NCI-H69 (cell line): ENCODE measurements at places on chromosomes 12 and 14.

- DNase-seq: no peak
These were observed 597 bp downstream of the SOAT2 start for GRCh38 chr12:53103860-53104305.

- DNase-seq: no peak
These were observed 74.1 kb downstream of the PITPNM2 start for GRCh38 chr12:123076604-123077297.

- DNase-seq: no peak
These were observed 26.4 kb upstream of the SOS2 start for GRCh38 chr14:50257732-50258131.

GRCh38 chr14:57168138-57168679 is 100.5 kb downstream of the EXOC5 start:
- DNase-seq: peak; percentile 84

- DNase-seq: no peak
These were observed 175.8 kb upstream of the PLXNC1 start for GRCh38 chr12:93972411-93973208.

DNA sequence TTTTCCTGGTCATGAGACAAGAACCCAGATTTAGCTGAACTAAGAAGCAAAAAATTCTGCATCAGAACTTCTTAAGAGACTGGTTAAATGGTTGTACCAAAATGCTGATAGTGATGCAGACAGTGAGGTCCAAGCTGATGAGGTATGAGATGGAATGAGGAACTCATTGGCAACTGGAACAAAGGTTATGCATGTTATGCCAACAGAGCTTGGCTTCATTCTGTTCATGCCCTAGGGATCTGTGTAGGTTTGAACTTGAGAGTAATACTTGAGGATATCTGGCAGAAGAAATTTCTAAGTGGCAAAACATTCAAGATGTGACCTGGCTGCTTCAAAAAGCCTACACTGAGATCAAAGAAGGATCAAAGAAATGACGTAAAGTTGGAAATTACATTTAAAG is 398.0 kb downstream of the FSCB start:
- DNase-seq: no peak

- no peak for DNase-seq
These were observed 766.0 kb upstream of the TBX3 start for GRCh38 chr12:115450017-115450416.

- DNase-seq: peak; percentile 97
These were observed 20.1 kb downstream of the TPCN1 start for GRCh38 chr12:113241191-113242025.

GRCh38 chr12:94100211-94100627 is 48.2 kb upstream of the PLXNC1 start:
- peak; percentile 65 for DNase-seq

DNA sequence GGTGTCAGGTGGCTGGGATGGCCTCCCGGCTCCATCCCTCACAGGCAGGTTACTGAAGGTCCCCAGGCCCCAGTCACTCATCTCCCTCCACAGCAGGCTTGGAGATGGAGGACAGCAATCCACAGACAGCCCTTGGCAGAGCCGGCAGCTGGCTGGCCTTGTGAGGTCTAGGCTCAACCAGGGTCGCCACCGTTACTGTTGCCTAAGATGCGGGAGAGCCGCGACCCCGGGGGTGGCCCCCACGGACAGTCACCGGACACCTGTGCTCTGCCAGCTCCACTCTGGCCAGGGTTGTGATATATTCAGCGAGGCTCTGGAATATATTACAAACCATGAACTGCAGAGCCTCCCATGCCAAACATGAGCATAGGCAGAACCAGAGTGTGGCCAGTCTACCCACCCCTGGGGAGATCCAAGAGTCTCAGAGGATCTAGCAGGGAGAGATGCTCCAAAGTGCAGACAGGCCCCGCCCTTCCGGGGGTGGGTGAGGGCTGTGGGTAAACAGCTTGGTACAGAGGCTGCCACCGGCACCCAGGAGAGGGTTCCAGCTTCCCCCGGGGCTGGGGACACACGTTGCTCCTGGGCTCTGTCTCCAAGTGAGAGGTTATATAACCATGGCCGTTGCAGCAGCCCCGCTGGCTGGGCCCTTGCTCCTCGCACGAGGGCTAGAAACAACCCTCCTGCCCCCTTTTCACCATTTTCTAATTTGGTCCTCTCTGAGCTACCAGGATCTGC is 55.9 kb upstream of the DIO3 start:
- DNase-seq: no peak

- no peak for DNase-seq
These were observed 170.4 kb upstream of the HIF1A start for GRCh38 chr14:61524936-61525292.

DNA sequence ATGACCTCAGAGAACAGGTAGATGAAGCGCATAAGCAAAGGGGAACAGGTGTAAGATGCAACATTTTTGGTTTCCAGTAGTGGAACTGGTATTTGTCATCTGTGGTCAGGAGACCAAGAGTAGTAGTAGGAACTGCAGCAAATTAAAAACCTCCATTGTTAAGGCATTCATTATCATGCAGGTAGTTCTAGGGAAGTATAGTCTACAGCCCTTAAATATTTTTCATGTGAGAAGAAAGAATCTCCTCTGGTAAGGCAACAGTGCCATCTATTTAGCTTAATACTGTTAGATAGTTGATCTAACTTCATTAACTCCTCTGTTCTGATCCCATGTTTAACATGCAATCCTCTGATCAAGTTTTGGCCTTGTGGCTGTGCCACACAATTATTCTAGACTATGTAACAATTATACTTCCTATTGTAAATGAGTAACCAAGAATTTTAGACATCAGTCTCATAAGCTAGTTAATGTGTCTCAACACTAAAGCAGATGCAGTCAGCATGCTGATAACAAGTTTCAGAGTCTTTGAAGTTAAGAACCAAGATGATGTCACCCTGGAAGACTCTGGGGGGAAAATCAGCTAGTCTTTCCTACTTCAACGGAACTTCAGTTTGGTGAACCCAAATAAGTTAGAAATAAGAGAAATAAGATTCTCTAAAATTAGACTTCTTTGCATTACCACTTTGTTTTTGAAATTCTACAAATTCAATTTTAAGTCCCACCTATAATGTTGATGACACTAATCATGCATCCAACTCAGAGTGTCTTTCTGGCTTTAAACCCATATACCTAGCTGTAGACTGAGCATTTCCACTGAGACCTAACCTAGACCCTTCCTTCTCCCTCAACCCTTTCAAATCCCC is 70.9 kb downstream of the STXBP6 start:
- DNase-seq: no peak

DNA sequence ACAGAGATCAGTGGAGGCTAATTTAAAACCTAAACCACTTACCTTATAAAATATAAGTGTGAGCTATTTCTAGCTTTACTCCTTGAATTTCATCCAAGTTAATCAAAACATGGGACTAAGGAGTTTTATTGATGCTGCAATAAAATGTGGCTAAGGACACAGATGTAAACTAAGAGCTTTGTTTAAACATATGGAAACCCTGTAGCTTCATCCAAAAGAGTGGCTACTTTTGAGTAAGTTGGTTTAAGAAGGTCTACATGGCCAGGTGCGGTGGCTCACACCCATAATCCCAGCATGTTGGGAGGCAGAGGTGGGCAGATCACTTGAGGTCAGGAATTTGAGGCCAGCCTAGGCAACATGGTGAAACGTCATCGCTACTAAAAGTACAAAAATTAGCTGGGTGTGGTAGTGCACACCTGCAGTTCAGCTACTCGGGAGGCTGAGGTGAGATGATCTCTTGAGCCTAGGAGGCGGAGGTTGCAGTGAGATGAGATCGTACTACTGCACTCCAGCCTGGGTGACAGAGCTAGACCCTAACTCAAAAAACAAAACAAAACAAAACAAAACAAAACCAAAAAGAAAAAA is 40.4 kb downstream of the TCHP start:
- DNase-seq: no peak

DNA sequence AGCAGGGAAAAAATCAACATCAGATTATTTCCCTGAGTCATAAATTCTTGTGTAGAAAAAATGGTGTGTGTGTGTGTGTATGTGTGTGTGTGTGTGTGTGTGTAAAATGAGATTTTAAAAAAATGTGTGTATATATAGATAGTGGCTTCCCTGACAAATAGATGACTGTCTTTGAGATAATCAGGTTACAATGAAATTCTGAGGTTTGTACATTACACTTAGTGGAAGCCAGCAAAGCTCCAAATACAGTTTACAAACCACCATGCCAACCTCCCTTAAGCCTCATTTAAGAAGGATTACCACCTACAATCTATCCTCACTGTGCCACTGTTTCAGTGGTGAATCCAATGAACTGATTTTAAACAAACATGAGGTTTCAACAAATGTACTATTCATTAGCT is 93.8 kb downstream of the MED13L start:
- no peak for DNase-seq

DNA sequence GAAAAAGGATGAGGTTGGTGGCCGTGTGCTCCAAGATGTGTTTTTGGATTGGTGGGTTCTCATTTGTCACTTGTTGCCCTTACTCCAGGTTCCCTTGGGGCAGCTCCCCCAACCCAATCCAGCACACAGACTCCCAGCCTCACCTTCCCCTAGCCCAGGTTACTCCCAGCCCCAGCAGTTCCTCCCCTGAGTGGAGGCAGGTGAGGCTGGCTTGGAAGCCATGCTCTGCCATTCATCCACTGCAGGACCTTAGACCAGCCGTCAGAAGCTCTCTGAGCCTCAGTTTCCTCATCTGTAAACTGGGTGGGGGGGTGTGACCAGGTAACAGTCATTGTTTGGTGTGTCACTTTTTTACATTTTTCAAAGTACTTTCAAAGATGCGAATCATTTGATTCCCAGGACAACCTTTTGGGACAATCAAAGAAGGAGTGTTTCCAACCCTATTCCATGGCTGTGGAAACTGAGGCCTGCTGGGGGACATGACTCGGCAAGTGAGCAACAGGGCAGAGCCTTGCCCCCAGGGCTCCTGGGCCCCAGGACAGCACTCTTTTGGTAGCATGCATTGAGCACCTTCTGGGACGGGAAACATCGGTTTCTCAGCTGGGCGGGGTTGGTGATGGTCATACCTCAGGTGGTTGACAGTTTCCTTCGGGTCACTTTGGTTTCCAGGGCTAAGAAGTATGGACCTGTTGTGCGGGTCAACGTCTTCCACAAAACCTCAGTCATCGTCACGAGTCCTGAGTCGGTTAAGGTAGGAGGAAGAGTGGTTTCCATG is 7.2 kb downstream of the CYP46A1 start:
- no peak for DNase-seq

DNA sequence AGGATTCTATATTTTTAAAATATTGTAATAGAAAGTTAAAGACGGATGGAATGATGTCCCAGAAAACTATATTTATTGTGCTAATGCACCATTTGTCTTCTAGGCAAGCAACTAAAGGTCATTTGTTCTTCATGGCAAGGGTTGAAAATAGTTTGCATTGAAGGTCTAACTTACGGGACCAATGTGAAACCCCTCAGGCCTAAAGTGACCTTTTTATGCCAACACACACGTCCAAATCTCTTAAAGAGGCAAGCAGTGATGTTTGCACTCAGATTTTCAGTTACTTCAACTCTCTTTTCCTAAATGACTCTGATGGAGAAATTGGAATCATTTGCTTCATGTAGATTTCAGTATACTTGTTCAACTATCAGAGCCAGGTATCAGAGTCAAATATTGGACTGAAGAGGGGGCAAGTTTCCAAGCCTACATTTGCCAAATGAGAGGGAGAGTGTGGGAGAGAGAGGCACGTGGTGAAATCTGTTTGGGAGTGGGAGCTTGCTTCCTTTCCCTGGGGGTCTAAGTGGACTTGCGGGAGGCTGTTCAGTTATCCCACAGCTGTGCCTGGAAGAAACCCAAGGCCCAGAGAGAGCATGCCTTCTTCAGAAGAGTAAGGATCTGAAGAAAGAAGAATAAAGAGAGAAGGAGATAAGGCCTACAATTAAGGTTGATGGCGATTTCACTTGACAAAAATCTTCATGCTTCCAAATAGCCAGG is 459.8 kb downstream of the BCAT1 start:
- no peak for DNase-seq

- peak; percentile 70 for DNase-seq
These were observed 455 bp downstream of the ATP6V1D start for GRCh38 chr14:67358924-67359774.

- no peak for DNase-seq
These were observed 170.0 kb downstream of the CCDC91 start for GRCh38 chr12:28360253-28360652.

DNA sequence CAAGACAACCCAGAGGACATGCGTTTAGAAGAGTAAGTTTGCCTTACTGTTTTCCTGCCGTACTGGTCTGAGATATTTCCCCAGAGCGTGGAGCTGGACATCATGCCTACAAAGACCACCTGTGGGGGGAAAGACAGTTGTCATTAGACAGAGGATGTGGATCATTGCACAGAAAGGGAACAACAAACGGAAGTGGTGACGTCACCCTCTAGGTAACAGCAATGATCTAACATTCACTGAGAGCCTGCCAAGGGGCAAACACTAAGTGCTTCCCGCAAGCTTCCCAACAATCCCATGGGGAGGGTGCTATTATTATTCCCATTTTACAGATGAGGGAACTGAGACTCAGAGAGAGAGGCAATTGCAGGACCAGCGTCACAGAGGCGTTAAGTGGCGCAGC is 48.5 kb downstream of the SVOP start:
- peak; percentile 94 for DNase-seq

DNA sequence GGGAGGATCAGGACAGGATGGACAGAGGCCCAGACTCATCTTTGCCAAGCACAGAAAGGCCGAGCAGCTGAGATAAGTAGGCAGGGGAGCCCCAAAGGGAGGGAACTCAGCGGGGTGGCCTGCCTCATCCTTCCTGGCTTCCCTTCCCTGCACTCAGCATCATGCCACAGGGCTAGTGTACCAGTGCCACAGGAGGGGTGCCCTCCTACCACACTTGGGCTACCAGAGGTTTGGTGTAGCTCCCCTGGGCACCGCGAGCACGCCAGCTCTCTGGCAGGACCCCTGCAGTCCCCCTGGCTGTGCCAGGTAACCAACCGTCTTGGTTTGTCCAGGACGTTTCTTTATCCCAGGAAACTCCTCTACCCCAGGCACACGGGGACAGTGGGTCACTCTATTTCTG is 123.5 kb downstream of the ESRRB start:
- DNase-seq: no peak

GRCh38 chr14:67938071-67938470 is 118.5 kb downstream of the RAD51B start:
- no peak for DNase-seq

DNA sequence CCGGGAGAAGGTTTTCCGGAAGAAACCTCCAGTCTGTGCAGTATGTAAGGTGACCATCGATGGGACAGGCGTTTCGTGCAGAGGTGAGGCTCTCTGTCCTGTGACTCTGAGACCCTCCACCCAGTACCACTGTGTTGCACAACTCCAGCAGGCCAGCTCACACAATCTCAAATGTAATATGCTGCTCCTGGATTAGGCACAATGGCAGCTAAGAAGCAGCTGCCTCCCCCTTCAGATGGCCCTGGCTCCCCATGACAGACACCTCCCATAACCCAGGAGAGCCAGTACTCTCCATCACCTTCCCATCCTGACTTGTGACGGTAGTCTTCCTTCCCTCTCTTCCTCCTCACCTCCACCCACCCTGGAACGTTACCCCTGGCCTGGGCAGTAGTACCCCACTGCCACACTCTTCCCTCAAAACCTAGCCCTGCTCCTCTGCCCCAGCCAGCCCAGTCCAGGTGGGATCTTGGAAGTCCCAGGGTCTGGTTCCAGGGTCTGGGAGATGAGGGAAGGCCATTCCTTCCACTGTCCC is 2.1 kb downstream of the TNS2 start:
- no peak for DNase-seq

GRCh38 chr12:61717986-61718385 is 542.2 kb upstream of the USP15 start:
- no peak for DNase-seq
